GM12891 (cell line): ENCODE measurements at places on chromosomes 16 and 17.
A peak's percentile ranks its signal among the peaks of the same experiment; 100 is the strongest.

DNA sequence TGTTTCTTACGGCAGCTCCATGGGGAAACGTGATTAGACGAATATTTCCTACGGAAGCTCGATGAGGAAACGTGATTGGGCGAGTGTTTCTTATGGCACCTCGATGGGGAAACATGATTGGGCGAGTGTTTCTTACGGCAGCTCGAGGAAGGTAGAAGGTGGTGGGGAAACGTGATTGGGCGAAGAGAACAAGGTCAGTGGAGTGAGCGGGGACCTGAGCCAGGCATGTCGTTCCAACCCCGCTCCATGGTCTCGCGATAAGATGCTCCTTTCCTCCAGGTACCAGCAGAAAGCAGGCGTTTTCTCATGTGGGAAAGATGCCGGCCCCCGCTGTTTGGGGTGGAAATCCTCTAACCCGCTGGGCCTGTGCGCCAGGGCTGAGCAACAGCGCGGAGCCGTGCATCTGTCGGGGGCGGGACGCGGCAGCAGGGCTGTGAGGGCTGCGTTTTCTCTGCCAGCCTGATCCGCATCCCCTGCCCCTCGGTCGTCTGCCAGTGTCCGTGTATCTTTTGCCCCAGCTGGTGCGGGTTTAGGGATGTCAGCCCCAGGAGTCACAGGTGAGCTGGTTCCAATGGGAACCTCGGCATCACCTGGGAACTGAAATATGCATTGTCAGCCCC is 25.6 kb upstream of the DOC2B start:
- DNase-seq: no peak

DNA sequence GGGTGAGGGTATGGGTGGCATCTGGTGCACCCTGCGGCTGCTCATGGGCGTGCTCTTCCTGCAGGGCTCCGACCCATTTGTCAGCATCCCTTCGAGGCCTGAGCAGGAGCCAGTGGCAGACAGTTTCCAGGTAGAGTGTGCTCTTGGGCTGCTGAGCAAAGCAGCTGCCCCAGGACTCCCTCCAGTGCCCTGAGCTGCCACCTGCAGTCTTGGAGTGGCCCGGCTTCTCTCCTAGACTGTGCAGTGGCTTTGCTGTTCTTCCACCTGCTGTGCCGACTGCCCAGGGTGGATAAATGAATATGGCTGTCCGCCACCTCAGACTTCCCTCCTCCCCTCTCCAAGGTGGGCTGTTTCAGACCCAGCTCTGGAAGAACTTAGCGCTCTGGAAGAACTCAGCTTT is 10.8 kb upstream of the JPT2 start:
- no peak for DNase-seq

DNA sequence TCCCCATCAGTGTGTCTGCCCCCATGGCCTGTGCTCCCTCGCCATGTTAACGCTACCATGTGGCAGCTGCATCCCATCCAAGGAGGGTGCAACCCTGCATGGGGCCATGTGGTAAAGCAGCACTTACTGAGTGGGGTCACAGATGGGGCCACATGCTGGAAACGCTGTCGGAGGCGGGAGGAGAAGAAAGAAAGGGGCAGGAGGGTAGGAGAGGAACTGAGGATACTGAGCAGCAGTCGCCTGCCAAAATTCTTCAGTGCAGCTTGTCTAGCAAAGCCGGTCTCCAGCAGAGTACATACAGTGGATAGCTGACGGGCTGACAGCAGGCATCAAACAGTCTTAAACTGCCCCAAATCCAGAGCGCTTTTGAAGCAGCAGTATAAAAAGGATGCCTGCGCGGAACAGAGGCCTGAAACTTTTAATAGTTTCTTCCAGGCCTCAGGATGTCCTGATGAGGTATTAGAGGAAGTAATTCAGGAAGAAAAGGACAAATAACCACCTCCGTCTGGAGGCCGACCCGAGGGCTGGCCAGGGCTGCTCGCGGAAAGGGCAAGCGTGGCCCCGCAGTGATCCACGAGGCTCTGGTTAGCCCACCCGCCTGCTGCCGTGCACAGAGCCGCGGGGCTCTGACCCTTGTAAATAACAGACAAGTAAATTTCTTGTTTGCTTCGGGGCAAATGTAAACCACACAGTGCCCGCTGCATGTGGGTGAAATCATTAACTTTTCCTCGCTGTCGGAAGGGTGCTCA is 149.0 kb downstream of the CCDC182 start:
- DNase-seq: no peak

GRCh38 chr17:64185101-64185500 is 55.2 kb upstream of the ERN1 start:
- no peak for DNase-seq

DNA sequence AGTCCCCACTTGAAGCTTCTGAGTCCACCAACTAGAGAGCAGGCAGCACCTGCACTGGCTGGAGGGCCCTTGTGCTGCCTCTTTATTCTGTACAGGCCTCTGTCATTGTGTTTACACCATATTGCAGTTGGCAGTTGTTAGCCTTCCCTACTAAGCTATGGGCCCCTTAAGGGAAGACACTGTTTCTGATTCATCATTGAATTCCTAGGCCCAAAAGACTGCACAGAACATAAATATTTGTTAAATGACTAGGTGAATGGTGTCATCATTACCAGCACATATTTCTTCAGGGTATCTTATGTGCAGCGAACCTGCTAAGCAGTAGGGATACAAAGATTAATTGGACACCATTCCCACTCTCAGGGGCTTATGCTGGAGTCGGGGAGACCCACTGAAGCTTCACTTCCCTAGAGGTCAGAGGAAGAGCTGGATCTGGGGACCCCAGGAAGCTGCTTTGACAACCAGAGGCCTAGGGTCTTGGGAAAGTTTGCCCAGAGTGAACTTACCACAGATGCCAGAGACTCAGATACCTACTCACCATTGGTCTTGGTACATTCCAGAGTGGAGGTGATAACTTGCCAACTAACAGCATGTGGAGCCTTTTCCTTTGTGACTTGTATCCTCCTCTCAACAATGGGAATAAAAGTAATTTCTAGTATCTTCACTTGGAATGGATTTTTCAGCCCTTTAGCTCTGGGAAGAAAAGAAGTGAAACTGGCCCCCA is 28.7 kb upstream of the DDX52 start:
- no peak for DNase-seq

DNA sequence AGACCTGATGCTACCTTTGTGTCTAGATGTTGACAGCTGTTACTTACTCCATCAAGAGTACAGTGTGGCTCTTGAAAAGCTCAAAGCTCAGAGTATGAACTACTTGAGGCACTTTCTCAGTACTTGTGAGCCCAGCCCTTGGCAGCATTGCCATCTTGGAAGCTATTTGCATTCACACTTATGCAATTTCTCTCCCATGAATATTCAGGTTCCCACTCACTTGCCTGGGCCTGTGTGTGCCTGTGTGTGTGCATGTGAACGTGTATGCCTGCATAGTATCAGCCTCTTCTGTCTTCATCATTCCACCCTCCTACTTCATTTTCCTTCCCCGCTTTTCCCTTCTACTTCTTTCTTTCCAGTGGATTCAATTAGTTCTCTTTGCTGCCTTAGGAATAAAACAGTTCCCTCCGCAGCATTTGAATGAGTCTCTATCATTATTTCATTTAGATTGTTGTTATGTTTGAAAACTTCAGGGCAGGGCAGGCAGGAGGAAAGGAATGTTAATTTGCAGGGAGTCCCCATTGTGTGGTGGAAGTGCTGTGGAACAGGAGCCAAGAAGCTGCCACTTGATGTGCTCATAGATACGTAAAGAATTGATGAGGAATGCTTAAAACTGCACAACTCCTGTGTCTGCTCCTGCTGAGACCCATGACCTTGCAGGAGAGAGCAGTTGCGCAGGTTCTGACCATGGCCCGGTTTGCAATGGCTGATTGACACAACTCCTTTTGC is 58.9 kb downstream of the HS3ST4 start:
- DNase-seq: no peak

- no peak for DNase-seq
Observed at GRCh38 chr17:35255316-35255715, 12.4 kb downstream of the SLFN5 start.

DNA sequence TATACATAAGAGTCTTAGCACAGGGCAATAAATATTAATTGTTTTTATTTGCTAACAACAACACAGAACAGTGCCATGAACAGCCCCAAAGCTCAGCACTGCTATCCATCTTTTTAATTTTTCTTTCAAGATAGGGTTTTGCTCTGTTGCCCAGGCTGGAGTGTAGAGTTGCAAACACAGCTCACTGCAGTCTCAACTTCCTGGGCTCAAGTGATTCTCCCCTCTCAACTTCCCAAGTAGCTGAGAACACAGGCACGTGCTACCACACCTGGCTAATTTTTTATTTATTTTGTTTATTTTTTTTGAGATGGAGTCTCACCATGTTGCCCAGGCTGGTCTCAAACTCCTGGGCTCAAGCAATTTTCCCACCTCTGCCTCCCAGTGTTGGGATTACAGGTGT is 47.6 kb upstream of the AKAP1 start:
- DNase-seq: no peak

DNA sequence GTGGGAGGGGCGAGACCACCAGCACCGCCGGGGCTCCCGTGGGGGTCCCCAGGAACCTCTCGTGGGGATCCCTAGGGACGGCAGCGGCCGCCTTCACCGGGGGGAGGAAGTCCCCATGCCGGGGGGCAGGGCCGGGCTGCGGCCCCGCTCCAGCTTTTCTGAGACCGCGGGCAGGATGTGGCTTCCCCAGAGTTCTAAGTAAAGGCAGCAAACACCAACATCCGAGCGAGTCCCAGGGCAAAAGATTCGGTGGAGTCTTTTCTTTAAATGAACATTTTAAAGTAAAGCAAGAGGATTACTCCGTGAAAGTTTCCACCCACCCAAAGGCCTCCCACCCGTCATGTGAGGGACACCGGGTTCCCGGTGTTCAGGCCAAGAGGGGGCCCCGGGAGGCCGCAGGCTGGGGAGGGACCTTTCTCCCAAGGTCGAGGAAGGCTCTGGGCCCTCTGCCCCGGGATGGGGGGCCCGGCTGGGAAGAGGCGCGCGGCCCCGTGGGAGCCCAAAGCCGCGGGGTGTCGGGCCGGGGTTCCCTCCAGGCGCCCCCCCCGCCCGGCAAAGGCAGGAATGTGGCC is 137.2 kb upstream of the RPH3AL start:
- peak; percentile 58 for DNase-seq

GRCh38 chr17:9860851-9861250 is 35.1 kb downstream of the GLP2R start:
- DNase-seq: no peak
